T-cell (primary cell): ENCODE measurements at places on chromosomes 1 and 21.
A peak's percentile ranks its signal among the peaks of the same experiment; 100 is the strongest.

GRCh38 chr1:29119121-29119929, 4.4 kb downstream of the TMEM200B start:
- no peak for DNase-seq
- H3K36me3 ChIP-seq, result no peaks in the 10 kb centered on the region
- H3K27ac ChIP-seq, result no peak overlapping the region
- H3K4me3 ChIP-seq, result no peak overlapping the region

DNA sequence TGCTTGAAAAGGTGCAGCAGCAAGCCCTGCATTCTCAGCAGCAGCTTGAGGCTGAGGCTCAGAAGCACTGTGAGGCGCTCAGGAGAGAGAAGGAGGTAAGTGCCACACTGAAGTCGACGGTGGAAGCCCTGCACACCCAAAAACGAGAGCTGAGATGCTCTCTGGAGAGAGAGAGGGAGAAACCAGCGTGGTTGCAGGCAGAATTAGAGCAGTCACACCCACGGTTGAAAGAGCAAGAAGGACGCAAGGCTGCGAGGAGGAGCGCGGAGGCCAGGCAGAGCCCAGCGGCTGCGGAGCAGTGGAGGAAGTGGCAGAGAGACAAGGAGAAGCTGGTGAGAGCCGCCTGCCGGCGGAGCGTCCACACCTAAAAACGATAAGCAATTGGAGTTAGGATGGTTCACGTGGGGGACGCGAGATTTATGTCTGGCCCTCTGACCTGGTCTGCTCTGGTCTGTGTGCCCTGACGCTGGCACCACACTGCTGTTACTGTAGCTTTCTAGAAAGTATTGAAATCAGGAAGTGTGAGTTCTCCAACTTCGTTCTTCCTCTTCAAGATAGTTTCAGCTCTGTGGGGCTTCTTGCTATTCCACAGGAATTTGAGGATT, 26.7 kb upstream of the DIP2A start:
- no peak for DNase-seq
- no peaks in the 10 kb centered on the region for H3K27me3 ChIP-seq
- H3K27ac ChIP-seq, result no peak overlapping the region
- peaks cover 6% of the 10 kb centered on the region for H3K4me1 ChIP-seq

DNA sequence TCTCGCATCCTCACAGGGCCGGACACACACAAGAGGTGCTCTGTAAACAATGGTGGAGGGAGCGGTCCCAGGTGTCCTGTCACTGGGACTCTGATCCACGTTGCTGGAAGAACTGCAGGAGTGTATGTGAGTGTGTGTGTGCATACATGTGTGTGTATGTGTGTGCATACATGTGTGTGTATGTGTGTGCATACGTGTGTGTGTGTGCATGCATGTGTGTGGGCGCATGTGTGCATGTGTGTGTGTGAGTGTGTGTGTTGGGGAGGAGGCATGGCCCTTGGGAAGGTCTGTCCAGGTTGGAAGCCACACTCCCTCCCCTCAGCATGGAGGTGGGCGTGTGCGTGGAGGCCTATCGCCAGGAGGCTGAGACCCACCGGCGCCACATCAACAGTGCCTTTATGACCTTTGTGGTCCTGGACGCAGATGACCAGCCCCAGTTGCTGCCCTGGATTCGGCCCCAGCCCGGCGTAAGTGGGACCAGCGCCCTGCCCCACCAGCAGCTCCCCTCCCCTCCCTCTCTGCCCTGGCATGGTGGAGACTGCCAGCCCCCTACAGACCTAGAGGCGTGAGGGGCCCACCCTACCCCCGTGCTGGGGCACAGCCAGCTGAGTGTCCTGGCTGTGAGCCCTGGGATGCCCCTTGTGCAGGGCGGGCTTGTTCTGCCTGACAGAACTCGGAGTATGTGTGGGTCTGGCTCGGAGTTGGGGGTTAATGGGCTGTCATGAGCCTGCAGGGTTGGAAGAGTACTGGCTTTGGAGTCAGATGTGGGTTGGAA, 22.2 kb downstream of the FAM151A start:
- H3K4me3 ChIP-seq, result no peak overlapping the region
- H3K27ac ChIP-seq, result no peak overlapping the region
- no peak for DNase-seq
- H3K36me3 ChIP-seq, result no peaks in the 10 kb centered on the region
- H3K4me1 ChIP-seq, result peaks cover 17% of the 10 kb centered on the region

DNA sequence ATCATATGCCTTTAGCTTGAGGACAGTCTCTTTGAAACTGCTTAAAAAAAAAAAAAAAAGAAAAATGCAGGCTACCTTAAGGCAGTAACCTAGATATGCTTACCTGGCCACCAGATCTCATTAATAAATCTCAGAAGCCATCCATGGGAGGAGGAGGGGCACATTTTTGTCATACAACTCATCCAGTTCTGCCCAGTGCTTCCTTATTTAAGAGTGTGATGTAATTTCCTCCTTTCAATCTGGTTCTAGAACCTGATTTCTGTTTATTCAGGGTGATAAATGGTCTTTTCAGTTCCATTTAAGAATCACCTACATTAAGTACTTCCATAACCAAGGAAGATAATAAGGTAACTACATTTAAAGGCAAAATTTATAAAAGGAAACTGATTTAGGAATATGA, 6.1 kb downstream of the ERRFI1 start:
- no peaks in the 10 kb centered on the region for H3K36me3 ChIP-seq
- H3K4me3 ChIP-seq, result no peak overlapping the region
- peaks cover 19% of the 10 kb centered on the region for H3K27me3 ChIP-seq
- H3K27ac ChIP-seq, result no peak overlapping the region
- no peaks in the 10 kb centered on the region for H3K4me1 ChIP-seq
- no peak for DNase-seq

GRCh38 chr1:111729271-111729921, 9.8 kb downstream of the INKA2 start:
- H3K27ac ChIP-seq, result no peak overlapping the region
- H3K36me3 ChIP-seq, result no peaks in the 10 kb centered on the region

DNA sequence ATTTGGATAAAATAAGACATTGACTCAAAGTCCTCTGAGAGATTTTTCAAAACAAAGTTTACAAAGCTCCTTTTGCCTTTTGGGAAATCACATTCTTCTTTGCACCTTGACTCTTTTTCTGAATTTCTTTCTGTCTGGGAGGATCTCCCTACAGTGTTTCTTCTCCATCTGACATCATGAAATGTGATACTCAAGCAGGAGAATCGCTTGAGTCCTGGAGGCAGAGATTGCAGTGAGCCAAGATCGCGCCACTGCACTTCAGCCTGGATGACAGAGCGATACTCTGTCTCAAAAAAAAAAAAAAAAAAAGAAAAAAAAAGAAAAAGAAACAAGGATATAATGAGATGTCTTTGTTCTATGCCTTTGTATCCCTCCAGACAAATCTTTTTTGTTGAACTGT, 13.3 kb upstream of the GRIK1 start:
- no peak overlapping the region for H3K4me3 ChIP-seq
- H3K4me1 ChIP-seq, result no peaks in the 10 kb centered on the region
- no peaks in the 10 kb centered on the region for H3K27me3 ChIP-seq
- DNase-seq, result no peak
- no peak overlapping the region for H3K27ac ChIP-seq
- no peaks in the 10 kb centered on the region for H3K36me3 ChIP-seq

DNA sequence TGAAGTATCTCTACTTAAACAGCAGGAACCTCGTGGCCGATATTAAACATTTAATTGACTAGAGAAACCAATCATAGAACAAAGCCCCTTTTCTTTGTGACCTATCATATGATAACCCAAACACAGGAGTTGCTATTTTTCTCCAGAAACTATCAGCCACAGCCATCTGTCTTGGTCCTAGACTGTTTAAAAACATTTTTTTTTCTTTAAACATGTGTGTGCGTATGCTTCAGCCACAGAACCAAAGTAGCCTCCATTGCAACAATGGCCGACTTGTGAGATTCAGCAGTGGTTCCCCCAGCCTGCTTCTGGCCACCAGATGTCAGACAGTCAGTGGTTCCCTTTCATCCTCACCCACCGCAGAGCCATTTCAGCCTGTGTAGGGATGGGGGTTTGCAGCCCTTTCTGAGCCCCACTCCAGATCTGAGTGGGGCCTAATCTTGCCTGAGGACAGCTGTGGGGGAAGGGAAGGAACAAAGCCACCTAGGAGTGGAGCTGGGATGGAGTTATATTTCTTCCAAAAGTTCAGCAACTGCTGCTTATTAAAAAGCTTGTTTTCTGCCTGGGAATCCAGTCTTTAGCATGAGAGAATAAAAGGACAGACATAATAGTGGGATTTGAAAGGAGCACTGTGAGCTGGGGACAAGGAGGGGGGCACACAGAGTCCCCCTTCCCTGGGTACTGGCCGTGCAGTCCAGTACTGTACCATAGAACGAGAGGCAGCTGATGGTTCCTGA, 11.7 kb upstream of the IGSF3 start:
- H3K4me1 ChIP-seq, result no peaks in the 10 kb centered on the region
- H3K27me3 ChIP-seq, result no peaks in the 10 kb centered on the region
- no peak for DNase-seq
- H3K36me3 ChIP-seq, result no peaks in the 10 kb centered on the region
- H3K27ac ChIP-seq, result no peak overlapping the region
- no peak overlapping the region for H3K4me3 ChIP-seq

DNA sequence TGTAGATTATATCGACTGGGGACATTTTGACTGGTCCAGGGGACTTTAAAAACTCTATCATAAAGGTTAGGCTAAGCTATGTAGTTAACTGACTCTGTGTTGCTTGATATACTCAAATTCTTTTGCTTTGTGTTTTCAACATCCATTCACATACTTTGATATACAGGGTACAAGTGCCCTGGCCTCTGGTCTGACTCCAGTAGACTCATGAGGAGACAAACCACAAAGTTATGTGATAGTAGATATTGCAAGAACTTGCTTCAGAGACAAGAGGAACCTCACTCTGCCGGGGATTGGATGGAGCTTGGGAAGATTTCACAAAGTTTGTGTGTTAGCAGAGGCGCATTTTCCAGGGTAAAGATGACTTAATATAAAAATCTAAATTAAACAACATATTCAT, 1.3 kb downstream of the GORAB start:
- no peak overlapping the region for H3K27ac ChIP-seq
- H3K27me3 ChIP-seq, result peaks cover 2% of the 10 kb centered on the region
- no peak for DNase-seq

GRCh38 chr1:38029081-38029681, 16.6 kb downstream of the UTP11 start:
- H3K27ac ChIP-seq, result peak overlapping the region; percentile 43
- peaks cover 4% of the 10 kb centered on the region for H3K27me3 ChIP-seq
- H3K36me3 ChIP-seq, result peaks cover 13% of the 10 kb centered on the region
- DNase-seq, result no peak
- H3K4me3 ChIP-seq, result no peak overlapping the region

DNA sequence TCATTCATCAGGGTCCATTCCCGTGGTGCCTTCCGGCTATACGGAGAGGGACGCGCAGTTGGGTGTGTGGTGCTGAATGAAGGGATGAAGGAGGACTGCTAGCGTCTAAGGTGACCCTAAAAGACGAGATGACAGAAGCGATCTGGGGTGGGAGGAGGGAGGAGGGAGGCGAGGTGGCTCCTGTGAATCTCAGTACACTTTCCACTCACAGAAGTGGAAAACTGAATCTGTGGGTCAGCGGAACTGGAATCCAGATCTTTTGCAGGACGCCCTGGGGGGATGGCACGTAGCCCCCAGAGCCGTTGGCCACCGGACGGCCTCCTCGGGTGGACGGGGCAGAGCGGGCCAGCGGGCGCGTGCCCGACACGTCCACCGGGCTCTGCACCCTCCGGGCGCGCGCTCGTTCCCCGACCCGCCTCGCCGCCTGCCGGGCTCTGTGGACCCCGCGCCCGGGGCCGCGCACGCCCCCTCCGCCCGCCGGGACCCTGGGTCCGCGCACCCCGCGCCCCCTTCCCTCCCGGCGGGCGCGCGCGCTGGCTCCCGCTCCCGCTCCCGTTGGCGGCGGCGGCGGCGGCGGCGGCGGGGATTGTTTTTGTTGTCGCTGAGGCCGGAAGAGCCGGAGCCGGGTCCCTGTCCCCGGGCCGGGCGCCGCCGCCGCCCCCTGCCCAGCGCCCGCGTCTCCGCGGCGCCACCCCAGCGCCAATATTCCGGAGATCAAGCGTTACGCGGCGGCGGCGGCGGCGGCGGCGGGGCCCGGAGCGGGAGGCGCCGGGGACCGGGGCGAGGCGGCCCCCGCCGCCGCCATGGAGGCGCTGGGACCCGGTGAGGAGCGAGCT, at the start of gene AGO4:
Gene AGO4, plus strand, starts transcription at position 403 of the 836 bp plus-strand sequence. Its CDS starts 401 bp downstream, at position 804.
- peaks cover 9% of the 10 kb centered on the region for H3K4me1 ChIP-seq
- H3K27ac ChIP-seq, result peak within 1 kb of the TSS; percentile 57
- no peaks in the 10 kb centered on the region for H3K36me3 ChIP-seq
- no peaks in the 10 kb centered on the region for H3K27me3 ChIP-seq
- DNase-seq, result no peak
- peak within 1 kb of the TSS; percentile 81 for H3K4me3 ChIP-seq

DNA sequence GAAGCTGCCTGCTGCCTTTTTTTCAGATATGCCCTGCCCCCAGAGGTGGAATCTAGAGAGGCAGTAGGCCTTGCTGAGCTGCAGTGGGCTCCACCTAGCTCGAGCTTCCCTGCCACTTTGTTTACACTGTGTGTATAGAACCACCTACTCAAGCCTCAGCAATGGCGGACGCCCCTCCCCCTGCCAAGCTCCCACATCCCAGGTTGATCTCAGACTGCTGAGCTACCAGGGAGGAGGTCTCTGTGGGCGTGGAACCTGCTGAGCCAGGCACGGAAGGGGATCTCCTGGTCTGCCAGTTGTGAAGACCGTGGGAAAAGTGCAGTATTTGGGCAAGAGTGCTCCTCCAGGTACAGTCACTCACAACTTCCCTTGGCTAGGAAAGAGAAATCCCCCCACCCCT, 65.1 kb downstream of the MSH4 start:
- H3K36me3 ChIP-seq, result no peaks in the 10 kb centered on the region
- H3K4me3 ChIP-seq, result no peak overlapping the region
- no peak overlapping the region for H3K27ac ChIP-seq
- DNase-seq, result no peak
